Iris pigment epithelial cell (primary cell): ENCODE measurements at places on chromosomes 2 and 18.

GRCh38 chr2:106117347-106117746, 76.8 kb downstream of the UXS1 start:
- DNase-seq: no peak

- DNase-seq: peak; percentile 75
These were observed 19.4 kb downstream of the TEX44 start for GRCh38 chr2:231612109-231612455.

- no peak for DNase-seq
These were observed 143.6 kb downstream of the ALPK2 start for GRCh38 chr18:58484989-58485981.

DNA sequence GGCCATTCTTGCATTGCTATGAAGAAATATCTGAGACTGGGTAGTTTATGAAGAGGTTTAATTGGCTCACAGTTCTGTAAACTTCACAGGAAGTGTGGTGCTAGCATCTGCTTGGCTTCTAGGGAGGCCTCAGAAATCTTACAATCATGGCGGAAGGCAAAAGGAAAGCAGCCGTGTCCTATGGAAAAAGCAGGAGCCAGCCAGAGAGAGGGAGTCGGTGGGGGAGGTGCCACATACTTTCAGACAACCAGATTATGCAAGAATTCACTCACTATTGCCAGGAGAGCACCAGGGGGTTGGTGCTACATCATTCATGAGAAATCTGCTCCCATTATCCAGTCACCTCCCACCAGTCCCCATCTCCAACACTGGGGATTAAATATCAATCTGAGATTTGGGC, 64.1 kb downstream of the CPS1 start:
- peak; percentile 21 for DNase-seq

DNA sequence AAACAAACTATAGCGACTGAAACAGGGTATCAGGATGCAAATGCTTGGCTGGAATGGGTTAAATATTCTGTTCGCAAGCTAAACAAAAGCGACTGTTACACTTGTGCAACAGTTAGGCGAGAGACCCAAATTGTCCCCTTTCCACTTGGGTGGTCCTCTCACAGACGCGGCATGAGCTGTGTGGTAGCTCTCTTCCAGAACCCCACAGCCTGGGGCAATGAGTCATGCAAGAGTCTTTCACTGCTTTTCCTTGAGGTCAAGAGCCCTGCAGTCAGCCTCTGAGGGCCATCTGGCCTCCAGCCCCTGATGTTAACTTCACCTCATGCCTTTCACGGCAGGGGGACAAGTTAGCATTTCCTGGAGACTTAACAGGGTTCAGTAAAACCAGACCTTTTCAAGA, 25.7 kb downstream of the SULT1C4 start:
- peak; percentile 74 for DNase-seq

DNA sequence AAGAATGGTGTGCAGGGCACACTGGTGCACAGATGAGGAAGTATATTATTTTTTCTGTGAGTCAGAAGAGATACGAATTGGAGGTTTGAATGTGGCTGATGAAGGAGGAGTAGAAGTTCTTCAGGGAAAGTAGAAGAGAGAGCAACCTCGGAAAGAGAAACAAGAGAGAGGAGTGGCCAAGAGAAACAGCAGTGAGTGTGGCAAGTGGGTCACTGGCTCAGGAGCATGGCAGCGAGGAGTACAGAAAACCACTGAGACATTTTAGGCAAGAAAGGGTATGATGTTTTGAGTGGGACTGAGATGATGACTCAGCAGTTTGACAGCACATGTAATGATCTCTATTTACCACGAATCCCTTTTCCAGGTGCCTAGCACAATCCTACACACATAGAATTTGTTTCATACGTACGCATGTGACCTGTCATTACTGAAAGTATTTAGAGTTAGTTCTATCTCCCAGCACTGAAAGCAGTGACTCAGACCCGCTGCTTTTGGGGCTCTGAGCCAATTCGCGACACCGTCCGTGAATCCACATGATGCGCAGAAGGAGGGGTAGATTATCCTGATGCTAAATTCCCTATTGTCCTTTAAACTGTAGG, 915.4 kb downstream of the DCDC2C start:
- DNase-seq: no peak

GRCh38 chr2:53500181-53500580, 267.4 kb upstream of the CHAC2 start:
- DNase-seq: no peak

DNA sequence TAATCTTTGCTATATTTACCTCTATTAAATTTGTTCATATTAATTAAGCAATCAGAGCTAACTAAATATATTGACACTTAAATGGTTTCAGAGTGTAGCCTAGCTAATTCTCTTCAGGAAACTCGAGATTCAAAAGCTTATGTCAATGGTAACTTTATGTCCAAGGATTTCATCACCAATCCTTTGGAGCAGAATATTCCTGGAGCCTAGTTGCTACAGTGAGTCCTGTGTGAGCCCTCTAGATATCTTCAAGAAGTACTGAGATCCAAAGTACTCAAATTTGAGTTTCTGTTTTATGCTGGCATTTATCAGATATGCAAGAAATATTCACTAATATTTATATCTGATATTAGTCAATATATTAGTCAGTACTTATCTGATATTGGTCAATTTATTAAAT, 31.3 kb downstream of the DTNA start:
- DNase-seq: no peak

DNA sequence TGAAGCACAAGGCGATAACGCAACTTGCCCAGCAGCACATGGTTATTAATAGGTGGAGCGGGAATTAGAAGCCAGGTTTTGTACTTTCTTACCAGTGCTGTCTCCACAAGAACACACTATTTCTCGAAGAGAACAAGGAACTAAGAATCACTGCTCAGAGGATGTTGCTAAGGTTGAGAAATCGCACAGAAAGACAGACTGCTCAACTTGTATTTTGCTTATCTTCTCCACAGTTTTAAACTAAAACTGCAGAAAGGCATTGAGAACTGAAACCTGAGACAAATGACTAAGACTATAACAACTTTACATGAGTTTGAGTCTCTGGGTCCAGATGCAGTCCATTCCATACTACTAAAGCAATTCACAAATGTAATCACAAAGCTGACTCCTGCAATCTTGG, 6.2 kb downstream of the PRKD3 start:
- peak; percentile 90 for DNase-seq

GRCh38 chr2:27721335-27721734, 50.2 kb upstream of the MRPL33 start:
- no peak for DNase-seq

DNA sequence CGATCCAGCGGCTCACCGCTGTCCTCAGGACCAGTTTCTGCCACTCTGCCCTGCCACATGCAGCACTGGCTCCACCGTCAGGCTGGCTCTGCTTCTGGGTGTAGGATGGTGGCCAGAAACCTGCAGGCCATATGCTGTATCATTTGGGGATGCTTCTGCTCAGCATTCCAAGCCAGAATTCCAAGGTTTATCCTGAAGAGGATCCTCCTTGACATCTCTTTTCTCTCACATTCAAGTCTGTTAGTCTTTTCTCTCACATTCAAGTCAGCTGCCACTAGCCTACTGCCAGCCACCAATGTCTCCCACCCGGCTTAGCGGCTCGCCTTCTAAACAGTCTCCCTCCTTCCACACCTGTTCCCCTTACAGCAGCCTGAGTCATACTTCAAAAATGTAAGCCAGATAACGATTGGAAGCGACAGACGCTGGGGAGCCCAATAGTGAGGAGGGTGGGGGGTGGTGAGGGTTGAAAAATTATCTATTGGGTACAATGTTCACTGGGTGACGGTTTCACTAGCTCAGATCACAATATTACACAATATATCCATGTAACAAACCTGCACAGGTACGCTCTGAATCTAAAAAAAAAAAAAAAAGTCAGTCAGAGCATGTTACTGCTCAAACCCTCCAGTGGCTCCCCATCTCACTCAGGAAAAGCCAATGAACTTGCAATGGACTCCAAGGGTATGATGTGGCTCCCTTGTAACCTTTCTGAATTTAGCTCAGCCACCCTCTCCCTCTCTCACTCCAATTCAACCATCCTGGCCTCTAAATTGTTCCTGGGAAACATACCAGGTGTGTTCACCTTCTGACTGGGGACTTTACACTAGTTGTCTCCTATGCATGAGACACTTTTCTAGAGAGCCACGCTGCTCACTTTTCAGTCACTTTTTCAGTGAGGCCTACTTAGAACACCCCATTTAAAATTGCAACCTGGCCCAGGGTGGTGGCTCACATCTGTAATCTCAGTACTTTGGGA, 38.8 kb upstream of the SP3 start:
- DNase-seq: no peak

- DNase-seq: no peak
These were observed 37.2 kb downstream of the ITGA6 start for GRCh38 chr2:172464400-172465129.

- peak; percentile 98 for DNase-seq
These were observed 37.4 kb downstream of the EPAS1 start for GRCh38 chr2:46334389-46335271.

DNA sequence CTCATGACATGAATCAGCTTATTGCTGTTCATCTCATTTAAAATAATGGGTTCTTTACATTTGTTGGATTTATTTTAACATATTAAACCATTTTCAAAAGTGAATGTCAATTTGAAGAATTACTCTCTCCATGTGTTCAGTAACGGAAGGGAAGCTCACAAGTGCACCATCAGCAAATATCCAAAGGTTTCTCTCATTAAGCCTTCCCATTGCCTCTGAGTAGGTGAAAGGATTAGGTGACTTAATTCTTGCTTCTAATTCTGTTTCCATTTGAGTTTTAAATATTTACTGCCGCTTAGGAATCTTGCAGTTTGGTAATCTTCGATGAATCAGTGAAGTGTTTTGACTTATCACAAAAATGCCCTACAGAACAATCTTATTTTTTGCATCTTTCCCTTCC, 145.1 kb upstream of the NYAP2 start:
- no peak for DNase-seq

DNA sequence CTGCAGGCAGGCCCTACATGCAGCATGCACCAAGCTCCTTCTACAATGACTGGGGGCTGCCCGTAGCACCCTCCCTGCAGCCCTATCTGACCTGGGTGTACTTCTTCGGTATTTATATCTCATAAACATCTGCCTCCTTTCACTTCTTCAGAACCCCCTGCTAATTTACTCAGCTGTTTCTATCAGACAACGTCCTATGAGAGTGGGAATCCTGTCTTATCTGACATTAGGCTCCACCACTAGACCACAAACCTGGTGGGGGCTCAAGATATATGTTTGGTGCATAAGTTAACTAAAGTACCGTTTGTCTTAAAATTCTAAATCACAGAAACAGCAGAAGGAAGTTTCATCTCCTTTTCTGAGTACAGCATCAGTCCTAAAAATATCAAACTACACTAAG, 10.6 kb downstream of the HSBP1L1 start:
- DNase-seq: no peak

DNA sequence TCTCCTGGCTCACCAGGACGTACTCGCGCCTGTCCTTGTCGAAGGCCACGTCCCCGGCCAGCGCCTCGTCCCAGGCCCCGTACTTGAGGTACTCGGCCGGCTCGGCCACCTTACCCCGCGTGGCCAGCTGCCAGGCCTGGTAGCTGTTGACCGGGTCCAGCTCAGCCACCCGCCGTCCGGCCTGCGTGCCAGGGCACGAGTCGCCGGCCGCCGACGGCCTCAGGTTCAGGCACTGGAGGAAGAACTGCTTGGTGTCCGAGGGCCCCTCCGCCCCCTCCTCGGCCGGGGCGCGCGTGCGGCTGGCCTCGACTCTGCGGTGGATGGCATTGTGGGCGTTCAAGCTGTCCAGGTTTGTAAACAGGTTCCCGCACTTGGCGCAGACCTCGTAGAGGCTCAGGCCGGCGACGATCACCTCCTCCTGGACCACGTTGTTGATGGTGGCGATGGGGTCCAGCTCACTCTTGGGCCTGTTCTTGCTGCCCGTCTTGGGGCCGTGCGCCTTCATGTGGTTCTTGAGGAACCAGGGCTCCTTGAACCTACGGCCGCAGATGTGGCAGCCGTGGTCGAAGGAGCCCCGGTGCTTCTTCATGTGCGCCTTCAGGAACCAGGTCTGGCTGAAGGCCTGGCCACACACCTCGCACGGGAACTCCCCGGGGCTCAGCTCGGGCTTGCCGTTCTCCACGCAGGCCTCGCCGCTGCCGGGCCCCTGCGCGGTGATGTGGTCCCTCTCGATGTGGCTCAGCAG, 53.2 kb downstream of the ZNF516 start:
- DNase-seq: no peak

GRCh38 chr2:129056959-129057317, 738.3 kb upstream of the HS6ST1 start:
- no peak for DNase-seq

- DNase-seq: peak; percentile 88
These were observed 2.2 kb downstream of the SEPTIN10 start for GRCh38 chr2:109611467-109612095.

DNA sequence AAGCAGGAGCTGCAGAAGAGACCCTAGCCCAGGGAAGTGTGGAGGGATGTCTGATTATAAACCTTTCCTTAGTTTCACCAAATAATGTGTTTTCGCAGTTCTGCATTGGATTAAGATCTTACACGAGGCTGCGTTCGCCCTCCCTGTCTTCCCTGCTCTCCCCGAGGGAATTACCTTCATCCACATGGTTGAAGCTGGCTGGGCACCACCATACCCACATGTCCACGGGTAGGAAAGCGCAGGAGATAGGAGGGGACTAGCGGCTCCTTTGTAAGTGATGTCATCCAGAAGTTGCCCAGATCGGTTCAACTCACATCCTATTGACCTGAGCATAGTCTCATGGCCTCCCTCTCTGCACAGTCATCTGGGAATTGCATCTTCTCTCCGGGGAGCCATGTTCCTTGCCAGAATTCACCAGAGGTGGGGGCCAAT, 1.1 kb downstream of the TTL start:
- peak; percentile 76 for DNase-seq

GRCh38 chr18:8745355-8746014, 40.1 kb downstream of the MTCL1 start:
- no peak for DNase-seq

- no peak for DNase-seq
These were observed 21.2 kb upstream of the TET3 start for GRCh38 chr2:73963385-73964120.

DNA sequence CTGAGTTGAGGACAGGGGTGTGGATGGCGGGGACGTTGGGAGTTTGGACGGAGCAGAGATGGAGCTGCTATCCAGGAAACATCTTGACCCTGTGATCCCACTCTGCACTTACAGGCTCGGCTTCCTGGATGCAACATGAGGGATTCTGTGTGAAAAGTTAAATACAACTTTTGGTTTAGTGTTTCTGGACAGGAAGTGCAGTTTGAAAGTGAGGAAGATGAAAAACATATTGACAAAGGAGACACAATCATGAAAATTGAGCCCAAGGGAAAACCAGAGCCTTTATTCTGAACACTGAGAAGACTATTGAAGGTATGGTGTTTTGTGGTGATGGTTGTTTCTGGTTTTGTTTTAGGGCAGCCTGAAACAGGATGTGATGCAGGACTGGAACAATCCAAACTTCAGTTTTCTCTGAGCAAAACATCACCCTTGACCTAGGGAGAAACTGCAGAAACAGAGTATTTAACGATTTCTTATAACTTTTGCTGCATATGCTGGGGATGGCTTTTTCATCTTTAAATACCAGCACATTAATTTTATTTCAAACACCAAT, 76.5 kb upstream of the RFX8 start:
- DNase-seq: no peak

- peak; percentile 73 for DNase-seq
These were observed 291.6 kb downstream of the TNS1 start for GRCh38 chr2:217711188-217711587.

GRCh38 chr2:77469106-77469505, 53.1 kb downstream of the LRRTM4 start:
- no peak for DNase-seq
